ENCODE measurements at places on chromosomes 16 and 17.

- DNase-seq: no peak
These were observed 22.6 kb downstream of the ACSM1 start for GRCh38 chr16:20674684-20675487.

GRCh38 chr17:53942898-53943297 lies 120.2 kb downstream of the KIF2B start:
- no peak for DNase-seq

DNA sequence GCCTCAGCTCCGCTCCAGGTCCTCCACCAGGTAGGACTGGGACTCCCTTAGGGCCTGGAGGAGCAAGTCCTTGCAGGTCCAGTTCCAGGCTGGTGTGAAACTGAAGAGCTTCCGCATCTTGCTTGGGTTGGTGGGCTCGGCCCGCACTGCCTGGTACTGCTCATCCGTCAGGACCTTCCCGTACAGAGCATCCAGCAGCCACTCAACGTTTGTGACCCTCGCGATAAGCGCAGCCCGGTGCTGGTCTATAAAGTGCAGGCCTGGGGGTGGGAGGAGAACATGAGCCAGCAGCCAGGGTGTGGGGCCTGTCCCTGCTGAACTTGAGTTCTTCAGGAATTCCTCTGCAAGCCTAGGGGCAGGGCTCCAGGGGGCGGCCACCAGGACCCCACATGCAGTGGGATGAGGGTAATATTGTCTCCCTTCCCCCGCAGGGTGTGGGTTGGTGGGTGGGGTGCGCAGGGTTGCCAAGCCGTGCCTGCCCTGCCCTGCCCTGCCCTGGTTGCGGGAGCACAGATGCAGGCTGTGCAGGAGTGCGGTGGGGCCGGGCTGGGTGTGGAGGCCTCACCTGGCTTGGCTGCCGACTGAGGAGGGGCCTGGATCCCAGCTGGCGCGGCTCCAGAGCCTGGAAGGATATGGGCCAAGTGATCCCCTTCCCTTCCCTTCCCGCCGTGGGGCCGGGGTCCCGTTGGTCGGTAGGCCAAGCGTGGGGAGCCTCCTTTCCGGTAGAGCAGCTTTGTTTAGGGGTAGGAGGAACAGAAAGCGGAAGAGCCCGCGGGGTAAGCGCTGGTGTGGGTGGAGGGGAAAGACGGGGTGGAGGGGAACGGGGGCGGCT lies 762 bp downstream of the PYCARD start:
- DNase-seq: peak; percentile 46

DNA sequence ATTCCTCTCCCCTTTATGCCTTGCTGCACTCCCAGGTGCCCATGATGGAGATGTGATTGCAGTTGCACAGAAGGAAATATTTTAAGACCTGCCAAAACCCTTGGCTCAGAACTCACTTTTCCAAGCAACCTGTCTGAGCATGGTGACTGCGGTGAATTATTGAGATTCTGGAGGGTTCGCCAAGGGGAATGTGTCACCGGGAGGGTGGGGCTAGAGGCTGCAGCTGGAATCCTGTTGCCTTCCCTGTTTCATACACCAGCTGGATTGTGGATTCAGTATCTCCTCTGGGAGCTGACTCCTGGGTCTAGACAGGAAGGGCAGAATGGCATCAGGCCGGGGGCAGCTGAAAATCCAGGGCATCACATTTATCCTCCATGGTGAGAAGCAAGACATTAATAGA lies 527.2 kb downstream of the TMEM114 start:
- DNase-seq: peak; percentile 17

GRCh38 chr16:81709016-81709900 lies 69.8 kb upstream of the PLCG2 start:
- DNase-seq: no peak

GRCh38 chr17:75827308-75828075 lies 16.7 kb downstream of the UNC13D start:
- DNase-seq: peak; percentile 82

- no peak for DNase-seq
These were observed 47.7 kb upstream of the TNRC6A start for GRCh38 chr16:24681793-24682192.

- DNase-seq: no peak
These were observed 10.5 kb upstream of the ANKFN1 start for GRCh38 chr17:56142781-56143180.

DNA sequence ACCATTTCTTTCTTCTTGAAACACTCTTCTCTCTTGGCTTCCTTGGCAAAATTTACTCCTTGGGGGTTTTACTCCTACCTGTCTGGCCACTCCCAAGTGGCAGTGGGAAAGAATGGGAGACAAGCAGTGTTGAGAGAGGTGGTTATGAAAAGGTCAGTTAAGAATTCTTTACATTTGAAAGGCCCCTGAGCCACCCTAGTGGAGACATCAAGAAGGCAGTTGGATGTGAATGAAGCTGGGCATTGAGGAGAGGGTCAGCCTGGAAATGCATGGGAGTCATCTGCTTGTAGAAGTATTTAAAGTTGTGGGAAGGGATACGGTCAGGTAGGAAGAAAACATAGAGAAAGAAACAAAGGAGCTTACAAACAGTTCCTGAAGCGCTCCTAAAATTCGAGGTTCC lies 42.3 kb upstream of the CCNF start:
- no peak for DNase-seq

DNA sequence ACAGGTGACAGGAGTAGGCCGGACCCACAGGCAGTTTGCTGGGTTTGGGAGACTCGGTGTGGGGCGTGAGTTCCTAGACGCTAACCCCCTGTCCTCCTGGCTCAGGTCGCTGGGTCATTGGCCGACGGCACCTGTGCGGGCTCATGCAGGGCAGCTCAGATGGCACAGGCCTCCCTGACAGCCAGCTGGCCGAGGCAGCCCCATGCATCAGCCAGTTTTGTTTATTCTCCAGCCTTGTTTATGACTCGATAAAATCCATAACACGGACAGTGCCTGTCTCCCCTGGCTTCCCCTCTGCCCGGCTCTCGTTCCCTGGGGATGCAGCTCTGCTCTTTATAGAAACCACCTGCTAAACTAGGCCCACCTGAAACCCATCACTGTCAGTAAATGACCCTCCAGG lies 46.0 kb downstream of the SDK2 start:
- no peak for DNase-seq

GRCh38 chr17:35171834-35172233 lies 22.4 kb downstream of the SLC35G3 start:
- no peak for DNase-seq

DNA sequence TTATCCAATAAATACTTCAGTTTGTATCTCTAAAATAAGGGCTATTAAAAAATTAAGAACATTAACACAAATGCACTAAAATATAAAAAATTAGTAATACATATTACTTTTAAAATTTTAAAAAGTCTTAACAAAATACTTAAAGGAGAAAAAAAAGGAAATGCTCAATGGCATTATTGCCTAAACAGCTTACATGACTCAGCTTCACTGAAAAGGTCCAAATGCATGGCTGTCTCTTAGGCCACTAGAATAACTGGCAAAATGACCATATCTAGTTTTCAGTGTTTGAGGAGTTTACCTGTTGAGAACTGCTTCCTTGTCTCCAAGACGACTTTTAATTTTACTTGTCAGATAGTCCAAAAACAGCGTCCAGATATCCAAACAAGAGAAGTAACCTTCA lies 66.0 kb downstream of the XPO6 start:
- DNase-seq: no peak

- no peak for DNase-seq
These were observed 13.0 kb downstream of the EFCAB5 start for GRCh38 chr17:29954405-29954804.

DNA sequence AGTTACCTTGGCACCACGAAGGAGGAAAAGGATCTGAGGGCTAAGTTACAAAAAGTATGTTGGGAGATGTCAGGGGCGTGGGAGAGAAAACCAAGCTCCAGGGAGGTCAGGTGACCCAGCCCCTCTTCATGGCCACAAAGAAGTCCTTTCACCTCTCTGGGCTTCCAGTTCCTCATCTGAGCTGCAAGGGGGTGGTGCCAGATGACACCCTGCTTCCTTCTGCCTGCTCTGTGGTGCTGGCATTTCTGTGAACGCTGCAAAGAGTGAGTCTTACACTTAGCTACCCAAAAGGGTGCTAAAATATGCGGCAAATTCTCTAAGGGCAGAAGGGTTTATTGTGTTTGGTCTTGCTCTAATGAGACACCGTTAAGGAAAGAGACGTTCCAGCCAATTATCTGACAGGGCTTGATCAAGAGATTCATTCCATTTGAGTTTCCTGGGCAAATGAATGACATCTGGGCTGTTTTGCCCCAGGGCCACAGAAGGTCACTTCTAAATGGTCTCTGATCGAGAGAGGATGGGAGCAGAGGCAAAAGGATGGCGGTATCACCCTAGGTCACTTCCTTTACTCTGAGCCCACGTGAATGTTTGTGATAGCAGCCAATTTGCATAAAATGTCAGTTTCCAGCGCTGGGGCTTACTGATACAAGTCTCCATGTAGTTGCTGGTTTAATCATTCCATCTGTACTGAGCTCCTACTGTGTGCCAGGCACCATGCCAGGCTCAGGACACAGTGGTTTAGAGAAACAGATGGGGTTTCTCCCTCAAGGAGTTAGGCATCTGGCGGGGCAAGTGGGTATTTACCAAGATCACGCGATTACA lies 210.2 kb downstream of the KATNIP start:
- no peak for DNase-seq

- DNase-seq: no peak
These were observed 789 bp upstream of the PIPOX start for GRCh38 chr17:29042026-29042678.

GRCh38 chr17:48498164-48498850 lies 32.5 kb downstream of the HOXB1 start:
- no peak for DNase-seq

- peak; percentile 9 for DNase-seq
These were observed 110.3 kb upstream of the CHMP6 start for GRCh38 chr17:80881306-80881705.

DNA sequence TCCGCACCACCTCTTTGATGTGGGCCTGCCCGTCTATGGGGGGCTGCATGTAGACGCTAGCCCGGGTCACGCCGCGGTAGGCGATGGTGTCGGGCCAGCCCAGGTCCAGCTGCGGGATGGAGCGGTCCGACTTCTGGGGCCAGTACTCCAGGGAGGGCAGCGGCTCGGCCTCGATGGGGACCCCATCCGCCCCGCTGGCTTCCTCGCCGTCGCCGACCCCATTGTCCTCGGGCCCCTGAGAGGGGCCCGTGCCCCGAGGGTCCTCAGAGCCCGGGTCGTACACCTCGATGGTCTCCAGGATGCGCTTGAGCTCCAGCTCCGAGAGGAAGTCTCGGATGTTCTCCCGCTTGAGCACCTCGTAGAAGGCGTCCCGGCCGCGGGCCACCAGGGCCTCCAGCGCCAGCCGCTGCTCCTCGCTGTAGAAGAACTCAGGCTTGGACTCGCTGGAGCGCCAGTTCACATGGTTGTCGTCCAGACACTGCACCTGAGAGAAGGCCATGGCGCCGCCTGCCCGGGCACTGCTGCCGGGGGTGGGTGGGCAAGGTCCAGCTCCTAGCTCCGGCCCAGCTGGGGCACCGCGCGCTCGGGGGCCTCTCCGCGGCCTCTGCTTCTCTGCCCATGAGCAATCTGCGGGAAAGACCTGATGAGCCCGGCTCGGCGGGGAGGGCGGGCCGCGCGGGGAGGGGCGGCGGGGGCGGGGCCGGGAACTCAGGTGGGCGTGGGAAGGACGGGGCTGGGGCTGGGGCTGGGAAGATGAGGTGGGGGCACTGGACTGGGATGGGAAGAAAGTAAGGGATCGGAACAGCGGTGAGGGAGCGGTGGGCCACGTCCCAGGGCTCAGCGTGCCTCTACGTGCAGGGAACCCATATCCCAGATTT lies 782 bp downstream of the FAM83G start:
- DNase-seq: no peak

DNA sequence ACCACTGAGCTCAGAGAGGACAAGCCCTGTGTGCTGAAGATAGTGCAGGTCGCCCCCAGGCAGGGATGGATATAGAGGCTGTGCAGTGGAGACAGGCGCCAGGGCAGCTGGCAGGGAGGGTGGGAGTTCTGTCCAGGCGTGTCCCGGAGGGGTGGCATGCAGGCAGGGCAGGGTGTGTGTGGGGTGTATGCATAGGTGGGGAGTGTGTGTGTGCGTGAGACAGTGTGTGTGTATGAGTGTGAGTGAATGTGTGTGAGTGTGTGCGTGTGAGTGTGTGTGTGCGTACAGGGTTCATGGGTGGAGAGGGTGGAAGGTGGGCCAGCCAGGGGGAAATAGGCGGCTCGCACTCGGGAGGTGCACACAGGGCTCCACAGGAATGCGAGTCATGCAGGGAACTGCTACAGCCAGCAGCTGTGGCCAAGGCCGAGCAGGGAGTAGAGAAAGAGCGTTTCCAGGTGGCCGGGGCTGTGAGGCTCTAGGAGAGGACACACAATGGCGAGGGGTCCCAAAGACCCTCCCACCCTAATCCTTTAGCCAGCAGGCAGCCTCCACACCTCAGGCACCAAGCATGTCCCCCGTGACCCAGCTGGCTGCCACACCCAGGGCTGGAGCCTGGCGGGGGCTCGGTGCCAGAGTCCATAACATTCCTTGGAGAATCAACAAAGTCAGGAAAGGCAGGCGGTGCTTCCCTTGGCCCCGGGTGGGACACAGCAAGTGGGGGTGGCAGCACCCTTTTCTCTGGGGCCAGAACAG lies 4.6 kb downstream of the PLCD3 start:
- DNase-seq: no peak

DNA sequence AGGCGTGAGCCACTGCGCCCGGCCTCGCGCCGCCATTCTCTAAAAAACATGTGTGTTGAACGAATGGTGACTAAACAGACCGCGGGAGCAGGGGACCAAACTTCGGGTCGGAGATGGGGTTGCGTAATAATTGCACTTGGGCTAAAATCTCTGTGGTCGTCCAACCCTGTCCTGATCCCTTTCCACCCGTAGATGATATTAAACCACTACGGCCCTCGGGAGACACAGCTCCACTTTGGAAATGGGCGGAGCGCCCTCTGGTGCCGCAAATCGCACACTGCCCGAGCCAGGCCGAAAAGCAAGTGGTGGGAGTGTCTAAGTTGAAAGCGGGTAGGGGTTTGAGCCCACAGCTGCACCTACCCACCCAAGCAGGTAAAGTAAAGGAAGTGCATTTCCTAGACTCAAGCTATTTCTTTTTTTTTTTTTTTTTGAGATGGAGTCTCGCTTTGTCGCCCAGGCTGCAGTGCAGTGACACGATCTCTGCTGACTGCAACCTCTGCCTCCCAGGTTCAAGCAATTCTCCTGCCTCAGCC lies 17.0 kb downstream of the CAVIN1 start:
- peak; percentile 85 for DNase-seq

GRCh38 chr17:42252597-42253550 lies 23.3 kb downstream of the STAT5B start:
- DNase-seq: no peak

- DNase-seq: peak; percentile 55
These were observed 630 bp downstream of the GRB2 start for GRCh38 chr17:75404731-75405364.

GRCh38 chr16:30766206-30766932 lies 4.2 kb downstream of the RNF40 start:
- no peak for DNase-seq

GRCh38 chr17:20235747-20236146 lies 226.6 kb downstream of the SPECC1 start:
- no peak for DNase-seq

GRCh38 chr17:7909089-7909488 lies 7.0 kb downstream of the RNF227 start:
- DNase-seq: no peak
